ENCODE measurements at places on chromosomes 6 and 20.

GRCh38 chr6:13667655-13668054, 44.0 kb downstream of the RANBP9 start:
- DNase-seq: no peak

DNA sequence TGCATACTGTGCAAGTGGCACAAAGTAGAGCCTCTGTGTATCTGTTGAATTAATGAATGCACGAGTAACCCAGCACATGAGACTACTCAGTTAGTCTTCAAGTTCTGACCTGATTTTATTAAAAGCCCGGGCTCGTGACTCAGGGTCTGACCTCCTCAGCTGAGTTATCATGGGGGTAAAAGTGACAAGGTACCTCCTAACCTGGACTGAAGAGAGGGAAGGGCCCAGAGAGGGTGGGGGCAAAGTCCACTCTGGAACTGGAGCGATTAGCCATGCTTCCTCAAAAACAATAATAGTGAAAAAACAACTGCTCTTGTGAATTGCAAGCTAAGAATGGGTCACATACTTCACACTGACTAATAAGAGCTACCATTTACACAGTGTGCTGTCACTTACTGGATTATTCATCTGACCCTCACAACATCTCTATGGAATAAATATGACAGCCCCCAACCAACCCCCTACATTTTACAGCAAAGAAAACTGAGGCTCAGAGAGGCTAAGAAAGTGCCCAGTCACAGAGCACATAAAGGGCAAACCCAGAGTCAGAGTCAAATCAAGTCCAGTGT, 26.7 kb downstream of the TRERF1 start:
- DNase-seq: no peak

GRCh38 chr6:11500008-11500407, 37.5 kb upstream of the TMEM170B start:
- no peak for DNase-seq

DNA sequence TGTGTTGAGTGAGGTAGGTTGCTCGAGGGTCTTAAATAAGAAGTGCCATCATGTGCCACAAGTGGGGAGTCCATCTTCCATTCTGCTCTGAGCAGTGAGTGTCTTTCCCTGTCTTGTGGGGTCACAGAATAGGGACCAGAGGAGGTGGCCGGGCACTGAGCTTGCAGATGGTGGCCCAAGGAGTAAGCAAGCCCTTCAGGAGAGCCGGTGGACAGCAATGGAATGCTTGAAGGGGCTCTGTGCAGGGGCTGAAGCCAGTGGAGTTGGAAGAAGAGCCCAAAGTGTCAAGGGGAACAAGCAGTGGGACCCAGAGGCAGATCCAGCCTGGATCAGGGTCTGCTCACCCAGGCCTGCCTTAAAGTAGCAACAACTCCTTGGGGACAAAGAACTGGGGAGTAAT, 213.5 kb upstream of the SNX9 start:
- DNase-seq: no peak

GRCh38 chr20:43322851-43323250, 133.1 kb upstream of the PTPRT start:
- DNase-seq: no peak

GRCh38 chr6:34457382-34457741, 8.5 kb upstream of the PACSIN1 start:
- DNase-seq: no peak

DNA sequence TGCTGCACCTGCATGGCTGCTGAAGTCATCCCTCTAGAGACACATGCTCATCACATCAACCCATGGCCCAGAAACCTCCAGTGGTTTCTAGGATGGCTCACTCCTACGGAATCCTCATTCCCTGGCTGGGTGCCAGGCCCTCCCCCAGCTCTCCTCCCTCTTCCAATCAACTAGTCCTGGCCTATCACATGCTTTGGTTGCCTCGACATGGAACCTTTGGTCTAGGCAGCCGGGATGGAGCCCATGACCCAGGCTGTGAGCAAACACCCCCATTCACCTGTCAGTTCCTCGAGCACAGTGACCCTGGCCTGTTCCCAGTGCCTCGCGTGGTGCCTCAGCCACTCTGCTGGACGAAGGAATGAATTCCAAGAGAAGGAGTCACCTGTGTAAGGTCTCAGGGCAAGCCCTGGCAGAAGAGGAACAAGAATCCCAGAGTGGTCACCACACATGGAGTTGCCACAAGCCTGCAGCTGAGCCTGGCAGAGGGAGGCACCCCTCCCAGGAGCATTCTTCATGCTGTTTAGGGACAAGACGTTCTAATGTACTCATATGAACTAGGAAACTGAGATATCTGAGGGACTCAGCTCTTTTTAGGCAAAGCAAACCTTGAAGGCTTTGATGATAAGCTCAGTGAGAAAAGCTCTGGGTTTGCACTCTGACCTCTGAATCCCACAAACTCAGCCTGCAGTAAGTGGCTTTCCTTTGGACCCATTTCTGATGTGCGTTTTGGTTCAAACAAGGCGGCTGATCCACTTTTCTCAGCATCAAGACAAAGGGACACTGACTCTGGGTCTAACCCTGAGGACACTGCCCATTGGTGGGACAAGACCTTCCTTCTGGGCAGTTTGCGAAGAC, 40.2 kb downstream of the PPP1R3G start:
- no peak for DNase-seq

DNA sequence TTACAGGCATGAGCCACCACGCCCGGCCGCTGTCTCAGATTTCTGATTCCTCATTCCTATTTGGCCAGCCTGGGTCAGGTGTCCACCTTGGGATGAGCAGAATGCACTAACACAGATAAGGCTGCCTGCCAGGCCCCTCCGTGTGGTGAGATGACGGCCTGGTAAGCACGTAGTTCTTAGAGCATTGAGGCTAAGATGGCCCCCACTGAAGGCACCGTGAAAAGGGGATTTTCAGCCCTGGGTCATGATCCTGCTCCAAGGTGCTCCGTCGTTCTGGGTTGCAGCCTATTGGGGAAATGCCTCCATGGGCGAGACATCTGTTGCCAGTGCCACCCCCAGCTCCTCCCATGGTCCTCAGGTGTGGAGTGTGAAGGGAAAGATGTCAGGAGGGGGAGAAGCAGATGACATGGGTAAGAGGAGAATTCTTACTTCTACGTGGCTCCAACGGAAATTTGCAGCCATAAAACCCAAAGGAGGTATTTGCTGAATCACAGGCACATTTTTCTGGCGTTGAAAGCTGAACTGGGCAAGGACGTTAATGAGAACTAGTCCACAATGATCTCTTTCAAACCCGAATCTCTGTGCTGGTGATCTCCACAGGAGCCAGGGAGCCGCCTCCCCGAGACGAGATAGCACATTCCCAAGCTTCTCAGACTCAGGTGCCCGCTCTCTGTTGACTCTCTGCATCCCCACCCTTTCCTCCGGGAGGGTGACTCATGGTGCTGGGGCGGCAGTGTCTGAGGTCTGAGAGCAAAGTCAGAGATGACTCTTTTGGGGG, 34.0 kb upstream of the BMP6 start:
- no peak for DNase-seq
